ENCODE measurements at places on chromosomes 5 and 9.

DNA sequence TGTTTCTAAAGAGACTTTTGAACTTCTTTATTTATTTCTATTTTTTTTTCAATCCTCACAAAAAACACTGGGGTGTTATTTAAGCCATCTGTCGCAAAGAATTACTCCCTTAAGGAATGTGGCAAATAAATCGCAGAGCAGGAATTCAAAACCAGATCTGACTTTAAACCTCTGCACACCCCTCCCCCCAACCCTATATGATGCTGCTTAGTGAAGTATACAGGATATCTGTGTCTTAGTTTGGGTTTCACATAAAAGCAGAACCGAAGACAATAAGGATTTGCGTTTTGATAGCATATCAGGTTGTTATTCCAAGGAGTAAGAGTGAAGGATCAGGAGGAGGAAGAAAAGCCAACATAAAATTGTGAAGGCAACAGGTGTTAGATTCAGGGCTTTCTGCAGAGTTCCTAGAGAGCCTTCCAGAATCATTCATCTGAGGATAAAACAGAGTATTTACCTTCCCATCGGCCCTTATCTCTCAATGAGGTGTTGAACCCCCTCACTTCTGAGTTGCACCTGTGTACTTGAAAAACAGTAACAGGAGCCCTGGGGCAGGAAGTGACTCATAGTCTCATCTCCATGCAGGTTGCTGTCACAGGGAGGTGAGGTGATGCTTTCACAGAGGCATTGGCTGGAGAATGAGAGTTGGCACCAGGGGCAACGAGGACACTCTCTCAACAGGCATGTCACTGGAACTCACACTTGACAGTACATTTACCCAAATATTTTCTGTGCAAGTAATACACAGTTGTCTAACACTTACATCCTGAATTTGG is 33.5 kb upstream of the DMRT3 start:
- DNase-seq: no peak

DNA sequence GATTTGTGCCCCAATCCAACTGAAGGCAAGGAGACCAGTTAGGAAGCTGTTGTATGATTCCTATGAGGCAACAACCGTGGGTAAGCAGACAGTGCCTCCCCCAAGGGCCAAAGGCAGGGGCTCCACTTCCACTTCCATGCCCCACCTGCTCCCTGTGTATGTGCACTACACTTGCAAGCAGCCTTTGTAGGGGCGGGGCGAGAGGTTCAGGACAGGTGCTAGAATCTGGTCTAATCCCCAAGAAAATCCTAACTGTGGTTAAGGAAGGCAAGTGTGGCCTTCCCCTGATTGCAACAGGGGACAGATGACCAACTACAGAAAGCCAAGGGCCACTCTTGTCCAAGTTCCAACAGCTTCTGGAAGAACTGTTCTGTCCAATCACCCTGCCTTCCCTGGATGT is 41.7 kb downstream of the B4GALT1 start:
- no peak for DNase-seq

DNA sequence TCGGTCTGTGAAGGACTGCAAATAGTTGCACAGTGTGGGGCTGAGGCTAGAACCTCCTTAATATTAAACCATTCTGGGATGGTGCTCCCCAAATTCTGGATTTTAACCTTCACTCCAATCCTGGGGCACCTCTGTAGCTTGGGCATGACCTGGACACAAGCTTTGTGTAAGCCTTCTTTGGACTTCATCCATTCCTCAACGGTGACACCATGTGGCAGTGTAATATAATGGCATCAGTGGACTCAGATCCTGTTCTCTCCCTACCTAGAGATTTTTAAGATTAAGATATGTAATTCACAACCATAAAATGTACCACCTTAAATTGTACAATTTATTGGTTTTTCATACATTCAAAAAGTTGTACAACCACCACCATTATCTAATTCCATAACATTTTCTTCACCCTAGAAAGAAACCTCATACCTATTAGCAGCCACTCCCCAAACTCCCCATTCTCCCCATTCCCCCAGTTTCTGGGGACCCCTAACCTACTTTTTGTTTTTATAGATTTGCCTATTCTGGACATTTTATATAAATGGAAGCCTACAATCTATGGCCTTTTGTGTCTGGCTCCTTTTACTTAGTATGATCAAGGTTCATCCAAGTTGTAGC is 4.8 kb upstream of the PLGRKT start:
- DNase-seq: peak; percentile 3

GRCh38 chr5:56612759-56613158 is 202.6 kb upstream of the MAP3K1 start:
- DNase-seq: no peak

DNA sequence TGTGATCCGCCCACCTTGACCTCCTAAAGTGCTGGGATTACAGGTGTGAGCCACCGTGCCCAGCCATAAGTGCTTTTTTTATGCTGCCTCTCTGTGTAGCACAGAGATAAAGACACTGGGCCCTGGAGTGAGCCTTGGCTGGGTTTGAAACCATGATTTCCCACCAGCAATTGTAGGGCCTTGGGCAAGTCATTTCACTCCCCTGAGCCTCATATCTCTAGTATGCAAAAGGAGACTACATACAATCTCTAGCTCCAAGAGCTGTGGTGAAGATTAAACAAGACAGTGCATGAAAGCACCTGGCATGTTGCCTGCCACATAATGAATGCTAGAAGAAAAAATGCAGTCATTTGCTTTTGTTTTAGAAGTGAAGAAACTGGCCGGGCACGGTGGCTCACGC is 3.9 kb downstream of the FABP6 start:
- DNase-seq: no peak

DNA sequence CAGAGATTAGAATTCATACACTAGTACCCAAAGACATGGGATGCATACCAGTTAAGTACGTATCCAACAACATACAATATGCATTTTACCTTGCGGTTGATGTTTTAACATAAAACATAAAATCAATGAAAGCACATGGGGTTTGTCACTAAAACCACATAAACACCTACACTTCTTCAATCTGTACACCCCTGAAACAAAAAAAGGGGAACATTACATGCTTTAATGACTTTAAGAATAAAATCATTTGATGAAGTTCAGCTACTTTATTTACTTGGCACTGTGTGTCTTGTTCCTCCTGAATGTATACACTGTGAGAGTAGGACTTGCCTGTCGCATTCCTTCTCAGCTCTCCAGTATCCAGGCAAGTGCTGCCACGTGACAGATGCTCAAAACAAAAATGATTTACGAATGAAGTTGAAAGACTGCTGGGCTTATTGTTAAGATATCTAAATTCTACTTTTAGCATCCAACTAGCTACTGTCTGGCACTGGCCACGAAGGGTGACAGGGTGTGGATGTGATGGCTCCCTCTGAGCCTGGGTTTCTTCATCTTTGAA is 21.0 kb downstream of the TNFSF15 start:
- no peak for DNase-seq

GRCh38 chr5:94618029-94618492 is 343 bp downstream of the KIAA0825 start:
- DNase-seq: peak; percentile 83

DNA sequence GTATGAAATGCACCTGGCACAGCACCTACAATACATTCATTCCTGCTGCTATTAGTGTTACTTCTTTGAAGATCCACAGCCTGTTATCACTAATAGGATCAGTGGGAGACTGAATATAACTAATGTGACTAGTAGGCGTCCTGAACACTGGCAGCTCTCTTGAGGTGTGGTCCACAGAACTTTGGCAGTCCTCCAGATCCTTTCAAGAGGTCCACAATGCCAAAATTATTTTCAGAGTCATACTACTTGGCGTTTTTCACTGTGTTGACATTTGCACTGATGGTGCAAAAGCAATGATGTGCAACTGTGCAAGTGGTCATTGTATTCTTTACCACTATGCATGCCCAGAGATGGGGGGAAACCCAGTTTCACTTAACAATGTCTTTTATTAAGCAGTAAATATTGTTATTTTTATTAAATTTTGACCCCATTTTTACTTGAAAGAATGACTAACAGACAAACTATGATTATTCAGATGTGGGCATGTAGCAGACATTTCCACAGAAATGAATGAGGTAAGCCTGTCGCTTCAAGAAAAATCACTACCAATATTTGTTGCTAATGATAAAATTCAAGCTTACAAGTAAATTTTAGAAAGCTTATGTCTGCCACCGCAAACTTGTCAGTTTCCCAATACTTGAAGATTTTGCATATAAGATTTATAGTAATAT is 48.9 kb downstream of the ADRB2 start:
- DNase-seq: no peak

- DNase-seq: no peak
Observed at GRCh38 chr9:38214432-38214831, 145.4 kb upstream of the SHB start.

- peak; percentile 86 for DNase-seq
Observed at GRCh38 chr5:177496727-177497291, 595 bp downstream of the PDLIM7 start.

GRCh38 chr5:82142928-82143577 is 135.1 kb downstream of the RPS23 start:
- no peak for DNase-seq

DNA sequence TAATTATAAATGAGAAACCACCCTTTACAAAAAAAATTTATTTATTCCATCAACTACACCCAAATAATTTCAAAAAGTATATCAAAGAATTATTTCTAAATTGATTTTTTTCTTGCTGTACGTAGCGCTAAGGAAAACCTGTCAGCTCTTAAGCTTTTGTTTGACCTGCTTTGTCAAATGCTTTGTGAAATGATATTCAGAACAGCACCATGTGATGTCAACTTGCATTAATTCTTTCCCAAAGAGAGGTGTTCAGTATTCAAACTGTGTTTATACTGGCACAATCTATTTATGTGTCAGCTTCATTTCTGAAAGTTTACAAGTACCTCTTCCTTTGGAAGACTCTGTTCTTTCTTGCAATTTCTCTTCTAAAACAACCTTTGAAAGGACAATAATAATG is 12.0 kb upstream of the ARSB start:
- no peak for DNase-seq

DNA sequence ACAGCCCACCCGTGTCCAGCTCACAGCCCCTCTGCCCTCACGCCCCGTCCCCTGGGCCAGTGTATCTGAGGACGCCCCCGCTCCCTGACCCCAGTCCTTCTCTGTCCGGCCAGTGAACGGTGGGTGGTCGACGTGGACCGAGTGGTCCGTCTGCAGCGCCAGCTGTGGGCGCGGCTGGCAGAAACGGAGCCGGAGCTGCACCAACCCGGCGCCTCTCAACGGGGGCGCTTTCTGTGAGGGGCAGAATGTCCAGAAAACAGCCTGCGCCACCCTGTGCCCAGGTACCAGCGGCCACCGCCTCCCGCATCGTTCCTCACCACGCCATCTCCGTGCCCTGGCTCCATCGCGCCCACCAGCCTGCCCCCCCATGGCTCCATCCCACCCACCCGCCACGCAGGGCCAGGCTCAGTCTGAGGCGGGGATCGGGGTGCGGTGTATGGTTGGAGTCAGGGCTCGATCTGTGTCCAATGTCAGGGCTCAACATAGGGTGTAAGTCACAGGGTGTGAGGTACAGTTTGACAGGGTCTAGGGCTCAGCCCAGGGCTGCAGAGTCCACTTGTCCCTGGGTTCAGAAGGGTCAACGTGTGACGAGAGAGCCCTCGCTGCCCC is 29.5 kb downstream of the HK3 start:
- DNase-seq: no peak

DNA sequence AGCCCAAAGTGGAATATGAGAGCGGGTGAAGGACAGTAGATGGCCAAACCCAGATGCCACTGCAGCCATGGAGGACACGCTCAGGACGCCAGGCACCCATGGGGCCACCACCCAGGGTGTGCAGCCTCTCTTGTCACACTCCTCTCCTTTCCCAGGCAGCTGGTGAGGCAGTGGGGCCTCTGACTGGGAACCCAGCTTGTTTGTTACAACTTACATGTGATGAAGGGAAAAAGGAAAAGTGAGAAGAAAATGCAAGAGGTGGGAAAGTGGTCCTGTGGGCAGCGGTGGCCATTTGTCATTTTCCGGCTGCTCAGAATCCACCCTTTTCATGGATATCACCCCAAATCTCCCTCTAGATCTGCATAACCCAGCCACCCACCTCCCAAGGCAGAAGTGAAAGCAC is 62.7 kb upstream of the UNC5A start:
- no peak for DNase-seq

GRCh38 chr5:148956477-148957385 is 106.1 kb downstream of the SH3TC2 start:
- DNase-seq: no peak

DNA sequence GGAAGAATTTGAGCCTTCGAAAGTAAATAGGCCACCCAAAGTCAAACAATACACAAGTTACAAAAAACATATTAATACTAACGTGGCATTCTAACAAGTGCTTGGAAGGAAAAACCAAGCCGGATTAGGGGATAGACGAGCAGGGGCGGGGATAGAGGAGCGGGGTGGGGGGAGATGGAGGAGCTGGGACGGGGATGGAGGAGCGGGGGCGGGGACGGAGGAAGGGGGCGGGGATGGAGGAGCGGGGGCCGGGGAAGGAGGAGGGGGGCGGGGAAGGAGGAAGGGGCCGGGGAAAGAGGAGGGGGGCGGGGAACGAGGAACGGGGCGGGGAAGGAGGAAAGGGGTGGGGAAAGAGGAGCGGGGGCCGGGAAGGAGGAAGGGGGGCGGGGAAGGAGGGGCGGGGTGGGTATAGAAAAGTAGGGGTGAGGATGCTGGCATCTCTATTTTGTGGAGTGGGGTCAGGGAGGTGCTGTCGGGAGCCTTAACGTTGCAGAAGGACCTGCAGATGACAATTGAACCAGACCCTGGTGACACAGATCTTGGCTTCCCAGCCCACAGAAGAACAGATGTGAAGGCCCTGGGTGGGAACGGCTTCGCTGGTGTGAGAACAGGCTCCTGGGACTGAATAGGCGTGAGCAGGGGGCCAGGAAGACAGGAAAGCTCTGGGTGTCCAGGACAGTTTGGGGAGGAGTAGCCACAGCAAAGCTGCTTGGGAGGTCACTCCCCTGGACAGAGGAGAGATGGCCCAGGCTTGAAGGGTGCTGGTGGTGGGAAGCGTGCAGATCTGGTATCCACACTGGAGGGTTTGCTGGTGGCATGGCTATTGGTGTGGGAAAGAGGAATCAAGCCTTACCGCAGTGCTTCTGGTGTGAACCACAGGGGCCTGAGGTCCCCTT is 233.3 kb upstream of the DAP start:
- DNase-seq: no peak

DNA sequence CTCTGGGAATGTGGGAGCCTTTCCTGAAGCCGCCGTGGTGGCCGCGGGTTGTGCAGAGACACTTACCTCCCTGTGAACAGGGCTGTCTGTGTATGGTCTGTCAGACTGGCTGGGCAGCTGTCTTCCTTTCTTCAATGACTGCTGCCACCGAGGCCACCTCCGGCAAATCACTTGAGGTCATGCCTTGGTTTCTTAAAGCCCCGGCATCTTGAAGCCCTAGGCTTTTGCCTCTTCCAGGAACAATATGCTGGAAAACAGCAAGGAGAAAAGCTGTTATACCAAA is 79.5 kb upstream of the ZSWIM6 start:
- DNase-seq: no peak

- peak; percentile 13 for DNase-seq
Observed at GRCh38 chr9:110427497-110428104, 89.9 kb upstream of the TXNDC8 start.

- DNase-seq: no peak
Observed at GRCh38 chr5:60668686-60669304, 31.2 kb downstream of the DEPDC1B start.

GRCh38 chr5:92633176-92633575 is 947.8 kb downstream of the NR2F1-AS1 start:
- no peak for DNase-seq

- DNase-seq: no peak
Observed at GRCh38 chr9:35905051-35905781, 786 bp upstream of the HRCT1 start.

- no peak for DNase-seq
Observed at GRCh38 chr5:1647580-1647979, 123.8 kb upstream of the LPCAT1 start.

All from right kidney (tissue), 9 donors.